ENCODE measurements at places on chromosomes 3 and 15.

DNA sequence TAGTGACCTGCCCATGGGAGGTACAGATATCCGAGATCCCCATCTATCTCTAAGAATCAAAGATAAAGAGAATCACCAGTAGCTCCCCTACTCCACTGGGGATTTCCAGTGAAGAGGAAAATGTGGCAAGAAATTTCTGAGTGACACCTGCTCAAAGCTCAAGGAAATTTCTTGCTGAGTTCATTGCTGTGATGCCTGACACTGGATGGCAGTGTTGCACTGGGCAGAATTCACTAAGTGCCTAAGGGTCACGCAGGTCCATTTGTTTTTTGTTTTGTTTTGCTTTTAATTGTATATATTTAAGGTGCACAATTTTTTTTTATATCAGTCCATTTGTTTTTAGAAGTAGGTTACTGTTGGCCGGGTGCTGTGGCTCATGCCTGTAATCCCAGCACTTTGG is 109.5 kb upstream of the KCNAB1 start:
- peak; percentile 46 for DNase-seq

DNA sequence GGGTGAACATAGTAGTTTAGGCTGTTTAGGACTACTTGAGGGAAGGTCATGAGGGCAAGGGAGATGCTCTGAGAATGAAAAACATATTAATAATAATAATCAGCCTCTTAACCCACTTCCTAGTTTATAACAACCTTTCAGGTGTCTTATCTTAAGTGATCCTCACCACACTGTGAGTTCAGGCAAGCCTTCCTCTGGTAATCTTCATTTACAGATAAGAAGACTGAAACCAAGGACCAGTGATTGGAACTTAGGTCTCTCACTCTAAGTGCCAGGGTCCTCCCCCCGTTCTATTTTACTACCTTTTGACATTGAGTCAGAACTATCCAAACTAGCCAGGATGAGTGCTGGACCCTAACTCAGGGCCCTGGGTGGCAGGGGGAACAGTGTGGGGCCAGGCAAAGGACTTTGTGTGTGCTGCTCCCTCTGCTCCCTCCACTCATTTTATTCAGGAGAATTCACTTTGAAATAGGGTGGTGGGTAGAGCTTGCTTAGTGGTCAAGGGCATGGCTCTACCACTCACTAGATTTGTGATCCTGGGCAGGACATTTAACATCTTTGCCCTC is 5.7 kb downstream of the NUTM1 start:
- no peak for DNase-seq

- DNase-seq: peak; percentile 41
Observed at GRCh38 chr15:85581495-85581894, 201.1 kb downstream of the AKAP13 start.

GRCh38 chr3:42122261-42123011 is 31.3 kb downstream of the TRAK1 start:
- DNase-seq: no peak

DNA sequence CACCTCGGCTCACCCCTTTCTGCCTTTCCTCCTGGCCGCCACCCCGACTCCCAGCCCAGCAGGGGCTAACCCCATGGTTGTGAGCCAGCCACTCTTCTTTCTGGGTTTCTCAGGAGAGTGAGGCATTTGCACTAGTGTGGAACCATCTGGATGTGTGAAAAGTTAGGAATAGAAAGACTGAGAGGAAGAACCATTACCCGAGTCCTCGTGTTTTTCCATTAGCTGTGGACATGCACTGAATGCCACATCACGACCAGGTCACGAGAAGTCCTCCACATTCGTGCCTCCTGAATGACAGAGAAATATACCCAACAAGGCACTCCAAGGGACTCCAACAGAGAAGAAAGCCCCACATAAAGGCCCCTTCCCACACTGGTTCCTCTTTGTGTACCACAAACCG is 18.0 kb upstream of the RAD18 start:
- DNase-seq: no peak

GRCh38 chr3:150899141-150899540 is 6.1 kb downstream of the MINDY4B start:
- peak; percentile 31 for DNase-seq

DNA sequence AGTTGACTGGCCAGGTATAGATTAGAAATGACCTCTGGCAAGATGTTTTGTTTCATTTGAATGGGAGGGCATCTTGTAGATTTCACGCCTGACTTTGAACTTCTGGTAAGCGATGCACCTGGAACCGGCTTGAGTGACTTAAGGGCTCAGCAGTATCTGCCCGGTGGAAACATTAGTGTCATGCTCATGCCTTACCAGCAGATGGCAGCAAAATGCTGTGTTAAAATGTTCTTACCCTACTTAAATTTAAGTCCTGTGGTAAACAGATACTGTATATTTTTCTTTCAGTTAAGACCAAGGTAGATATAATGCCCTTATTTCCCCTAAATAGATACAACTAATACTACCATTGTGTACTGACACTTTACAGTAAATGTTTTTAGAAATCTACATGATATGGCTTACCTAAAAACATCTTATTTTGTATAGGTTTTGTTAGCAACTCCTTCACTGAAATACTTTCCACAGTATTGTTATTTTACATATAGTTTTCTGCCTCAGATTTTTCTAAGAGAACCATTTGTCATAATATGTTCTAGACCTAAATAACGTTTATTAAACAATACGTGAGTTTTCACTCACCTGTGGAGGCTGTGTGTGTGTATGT is 25.5 kb downstream of the ASB7 start:
- peak; percentile 71 for DNase-seq

- DNase-seq: no peak
Observed at GRCh38 chr3:51879937-51880336, 4.5 kb upstream of the IQCF5 start.

- no peak for DNase-seq
Observed at GRCh38 chr3:186605078-186605477, 7.8 kb upstream of the AHSG start.

- DNase-seq: no peak
Observed at GRCh38 chr3:132288357-132288756, 28.9 kb upstream of the ACP3 start.

GRCh38 chr15:101103598-101103997 is 148.2 kb downstream of the CHSY1 start:
- DNase-seq: no peak

DNA sequence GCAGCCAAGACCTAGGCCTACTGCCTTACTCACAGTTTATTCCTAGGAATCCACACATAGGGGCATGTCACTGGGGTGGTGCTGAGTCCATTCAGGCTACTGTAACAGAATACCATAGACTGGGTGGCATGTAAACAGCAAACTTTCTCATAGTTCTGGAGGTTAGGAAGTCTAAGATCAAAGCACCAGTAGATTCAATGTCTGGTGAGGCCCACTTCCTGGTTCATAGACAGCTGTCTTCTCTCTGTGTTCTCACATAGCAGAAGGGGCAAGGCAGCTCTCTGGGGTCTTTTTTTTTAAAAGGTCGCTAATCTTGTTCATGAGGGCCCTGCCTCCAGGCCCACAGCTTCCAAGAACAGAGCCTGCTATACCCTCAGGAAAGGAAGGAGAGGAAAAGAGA is 113.9 kb upstream of the MANF start:
- peak; percentile 20 for DNase-seq

DNA sequence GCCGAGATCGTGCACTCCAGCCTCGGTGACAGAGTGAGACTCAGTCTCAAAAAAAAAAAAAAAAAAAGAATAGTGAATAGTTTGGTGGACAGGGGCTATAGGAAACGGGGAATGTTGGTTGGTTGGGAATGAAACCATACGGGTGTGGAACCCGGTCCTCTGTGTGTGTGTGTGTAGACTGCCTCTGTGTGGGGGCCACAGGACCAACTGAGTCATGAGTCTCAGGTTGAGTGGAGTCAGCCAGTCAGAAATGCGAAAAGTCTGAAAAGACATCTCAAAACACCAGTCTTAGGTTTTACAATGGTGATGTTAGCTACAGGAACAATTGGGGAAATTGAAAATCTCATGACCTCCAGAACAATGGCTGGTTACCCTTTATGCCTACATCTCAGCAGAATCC is 44.5 kb downstream of the ZDHHC19 start:
- no peak for DNase-seq

GRCh38 chr3:127483902-127484591 is 106.5 kb downstream of the TPRA1 start:
- no peak for DNase-seq

DNA sequence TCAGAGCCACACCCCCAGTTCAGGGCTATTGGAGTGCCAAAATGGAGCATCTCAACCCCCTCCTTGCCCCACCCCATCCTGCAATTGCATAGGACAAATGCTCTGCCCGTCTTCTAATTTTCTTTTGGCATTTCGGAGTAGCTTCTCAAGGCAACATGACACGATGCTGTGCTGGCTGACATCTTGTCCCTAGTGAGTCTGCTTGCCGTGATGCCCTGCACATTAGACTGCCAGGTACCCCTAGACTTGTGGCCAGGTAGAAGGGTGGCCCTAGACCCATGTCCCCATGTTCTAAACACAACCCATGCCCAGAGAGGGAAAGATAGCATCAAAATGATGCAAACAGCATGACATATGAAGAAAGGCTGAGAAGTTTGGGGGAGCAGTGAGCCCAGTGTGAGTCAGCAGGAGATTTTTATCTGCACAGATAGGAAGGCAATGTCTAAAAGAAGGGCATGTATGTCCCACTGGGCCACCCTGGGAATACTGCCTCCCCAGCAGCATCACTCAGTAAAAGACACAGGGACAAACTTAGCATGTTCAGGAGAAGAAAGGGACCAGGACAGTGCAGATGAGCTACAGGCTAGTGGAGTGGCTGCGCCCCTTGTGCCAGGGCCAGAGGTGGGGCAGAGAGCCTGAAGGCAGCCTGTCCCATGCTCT is 36.8 kb downstream of the CA12 start:
- no peak for DNase-seq

DNA sequence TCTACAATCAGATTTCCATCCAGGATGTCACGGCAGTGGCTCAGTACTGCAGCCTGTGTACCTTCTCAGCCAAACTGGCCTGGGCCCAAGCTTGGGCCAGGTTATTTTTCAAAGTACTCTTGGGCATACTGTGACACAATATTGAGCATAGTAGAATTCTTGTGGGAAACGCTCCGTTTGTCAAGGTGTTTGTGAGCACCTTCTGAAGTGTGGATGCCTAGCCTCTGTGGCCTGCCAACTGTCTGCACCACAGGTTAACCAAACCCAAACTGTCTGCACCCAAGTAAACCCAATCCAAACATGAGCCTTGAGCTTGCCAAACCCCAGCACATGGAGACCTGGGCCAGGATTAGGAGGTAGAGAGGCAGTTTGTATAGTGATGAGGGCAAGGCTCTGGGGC is 25.4 kb downstream of the CTDSPL start:
- DNase-seq: no peak

- DNase-seq: no peak
Observed at GRCh38 chr3:143830063-143830462, 18.2 kb downstream of the SLC9A9 start.

DNA sequence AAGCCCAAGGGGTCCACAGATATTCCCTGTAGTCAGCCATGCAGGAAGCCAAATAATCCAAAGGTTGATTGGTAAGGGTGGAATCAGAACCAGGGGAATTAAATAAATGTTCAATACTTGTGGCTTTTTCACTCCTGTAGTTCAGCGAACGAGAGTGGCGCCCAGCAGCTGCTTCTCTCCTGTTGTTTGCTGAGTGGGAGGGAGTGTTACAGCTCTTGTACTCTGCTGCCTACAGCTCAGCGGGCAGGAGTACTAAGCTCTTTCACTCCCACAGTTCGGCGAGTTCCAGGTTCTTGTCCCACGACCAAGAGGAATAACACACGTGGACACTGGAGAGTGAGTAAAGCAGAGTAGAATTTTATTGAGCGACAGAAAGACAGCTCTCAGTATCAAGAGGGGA is 105.9 kb downstream of the MOBP start:
- no peak for DNase-seq

- no peak for DNase-seq
Observed at GRCh38 chr3:156024904-156025533, 95.4 kb upstream of the KCNAB1 start.

- no peak for DNase-seq
Observed at GRCh38 chr15:89051875-89052274, 36.4 kb upstream of the ABHD2 start.

DNA sequence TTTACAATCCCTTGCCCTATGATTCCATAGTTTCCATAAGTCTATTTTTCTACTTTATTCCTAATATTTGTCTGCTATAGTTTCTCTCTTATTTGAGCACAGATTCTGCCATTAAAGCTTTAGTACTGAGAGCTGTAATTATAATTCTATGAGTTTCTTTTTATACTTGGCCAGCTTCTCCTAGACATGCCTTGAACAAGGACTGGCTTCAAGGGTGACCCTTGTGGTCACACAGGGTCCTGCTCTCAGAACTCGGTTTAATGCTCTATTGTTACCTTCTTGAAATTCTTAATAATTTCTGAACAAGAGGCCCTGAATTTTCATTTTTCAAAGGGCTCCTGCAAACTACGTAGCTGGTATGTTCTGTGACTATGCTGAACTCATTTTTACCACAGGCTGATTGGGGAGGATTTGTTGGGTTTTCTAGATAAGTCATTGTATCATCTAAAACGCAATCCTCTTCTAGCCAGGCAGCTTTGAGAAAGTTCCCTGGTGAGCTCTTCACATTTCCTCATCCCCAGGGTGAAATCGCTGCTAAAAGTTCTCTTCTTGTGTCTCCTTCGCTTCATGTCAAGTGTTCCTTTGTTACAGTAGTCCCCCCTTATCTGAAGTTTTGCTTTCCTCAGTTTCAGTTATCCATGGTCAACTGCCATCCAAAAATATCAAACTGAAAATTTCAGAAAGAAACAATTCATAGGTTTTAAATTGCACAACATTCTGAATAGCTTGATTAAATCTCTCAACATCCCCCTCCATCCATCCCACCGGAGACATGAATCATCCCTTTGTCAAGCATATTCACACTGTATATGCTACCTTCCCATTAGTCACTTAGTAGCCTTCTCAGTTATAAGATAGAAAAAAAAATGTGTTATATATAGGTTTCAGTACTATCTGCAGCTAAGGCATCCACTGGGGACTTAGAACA is 12.6 kb upstream of the PLCL2 start:
- no peak for DNase-seq

DNA sequence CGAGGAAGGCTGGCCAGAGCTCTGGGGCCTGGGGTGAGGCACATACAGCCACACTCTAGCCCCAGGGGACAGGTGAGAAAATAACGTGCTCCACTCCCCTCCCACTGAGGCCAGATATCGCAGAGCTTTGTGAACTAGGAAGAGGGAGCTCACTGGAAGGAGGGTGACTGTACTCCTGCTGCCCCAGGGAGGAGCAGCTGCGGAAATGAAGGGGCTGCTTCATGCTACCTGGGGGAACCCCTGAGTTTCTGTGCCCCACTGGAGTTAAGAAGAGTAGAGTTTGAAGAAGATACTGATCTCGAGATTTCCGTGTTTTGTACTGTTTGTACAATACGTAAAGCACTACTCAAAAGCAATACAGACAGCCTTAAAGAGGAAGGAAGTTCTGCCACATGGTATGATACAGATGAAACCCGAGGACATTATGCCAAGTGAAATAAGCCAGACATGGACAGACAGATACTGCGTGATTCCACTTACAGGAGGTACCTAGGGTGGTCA is 44.6 kb downstream of the CMTM6 start:
- DNase-seq: peak; percentile 78

Data from Kasumi-1 (cell line).